Cerebellum (tissue), 4 donors: ENCODE measurements at places on chromosomes 1 and 21. TPM values are rescaled to one million over a fixed set of nuclear protein-coding genes. Genes with fewer than 3 reads are reported as not detected.

The RALGPS2 gene
- total RNA-seq = 92.8 TPM

The RORC gene
- total RNA-seq = 0.18 TPM

The PRDM2 gene
- total RNA-seq = 40.6 TPM

The OR2M3 gene
- 0.27 TPM for total RNA-seq

The GJA9 gene
- total RNA-seq = not detected

The PHLDA3 gene
- total RNA-seq = 5.6 TPM
